ENCODE measurements at places on chromosomes 7 and 10.

DNA sequence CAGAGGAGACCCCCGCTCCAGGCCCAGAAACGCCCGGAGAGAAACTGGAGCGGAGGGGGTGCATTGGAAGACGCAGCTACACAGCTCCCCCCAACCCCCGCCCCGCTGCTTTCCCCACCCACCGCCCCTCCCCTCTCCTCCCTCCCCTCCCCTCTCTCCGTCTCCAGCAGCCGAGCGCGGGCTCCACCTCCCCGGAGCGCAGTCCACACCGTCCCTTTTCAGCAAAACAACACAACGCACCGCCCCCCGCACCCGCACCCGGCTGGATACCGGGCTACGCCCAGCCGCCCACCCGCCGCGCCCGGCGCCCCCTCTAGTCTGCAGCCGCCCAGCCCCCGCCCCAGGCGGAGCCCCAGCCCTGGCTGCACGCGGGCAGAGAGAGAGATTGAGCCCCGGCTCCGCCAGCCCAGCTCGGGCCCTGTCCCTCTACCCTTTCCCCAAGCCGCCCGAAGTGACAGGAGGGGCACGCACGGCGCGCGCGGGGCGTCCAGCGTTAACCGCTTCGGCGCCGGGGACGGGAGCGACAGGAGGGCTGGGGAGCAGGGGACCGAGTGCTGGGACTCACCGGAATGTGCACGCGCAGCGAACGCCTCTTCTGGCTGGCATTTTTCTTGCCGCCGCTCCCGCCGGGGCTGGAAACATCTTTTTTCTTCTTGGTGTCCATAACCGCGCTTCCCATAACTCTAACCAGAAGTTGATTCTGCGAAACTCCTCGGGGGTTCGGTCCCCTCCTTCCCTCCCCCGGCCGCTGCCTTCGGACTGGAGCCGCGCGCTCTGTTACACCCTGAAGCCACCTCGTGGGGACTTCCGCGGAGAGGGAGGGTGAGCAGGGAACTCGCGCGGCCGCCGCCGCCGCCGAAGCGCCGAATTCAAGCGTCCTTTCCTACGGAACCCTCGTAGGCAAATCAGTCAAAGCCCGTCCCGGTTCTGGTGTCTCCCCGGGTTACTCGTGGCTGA, 695 bp downstream of the PRKAG2 start:
- no peak for DNase-seq

DNA sequence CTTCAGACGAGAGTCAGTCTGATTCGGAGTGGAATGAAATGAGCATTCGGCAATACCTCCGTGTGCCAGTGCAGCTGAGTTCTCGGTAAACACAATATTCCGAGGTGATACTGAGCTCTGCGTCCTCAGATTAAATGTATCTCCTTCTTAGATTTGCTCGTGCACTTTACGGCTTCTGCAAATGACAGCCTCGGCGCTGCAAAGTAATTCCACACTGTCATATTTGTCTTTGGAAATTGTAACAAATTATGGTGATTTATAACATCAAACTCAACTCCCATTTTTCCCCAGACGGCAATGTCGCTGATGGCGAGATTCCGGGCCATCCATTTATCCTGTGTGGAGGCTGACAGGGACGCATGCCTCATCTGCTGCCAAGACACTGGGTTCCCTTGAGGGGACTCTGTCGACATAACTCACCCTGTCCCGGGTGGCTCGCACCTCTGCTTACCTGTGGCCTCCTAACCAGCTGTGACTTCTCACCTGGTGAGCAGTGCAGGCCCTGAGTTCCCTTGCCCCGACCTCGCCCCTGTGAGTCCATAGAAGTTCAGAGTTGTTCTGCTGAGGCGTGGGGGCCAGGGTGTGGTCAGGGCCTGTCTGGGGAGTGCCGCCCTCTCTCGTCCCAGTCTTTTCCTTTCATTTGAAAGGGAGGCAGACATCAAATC, 201.9 kb downstream of the ADARB2 start:
- no peak for DNase-seq

DNA sequence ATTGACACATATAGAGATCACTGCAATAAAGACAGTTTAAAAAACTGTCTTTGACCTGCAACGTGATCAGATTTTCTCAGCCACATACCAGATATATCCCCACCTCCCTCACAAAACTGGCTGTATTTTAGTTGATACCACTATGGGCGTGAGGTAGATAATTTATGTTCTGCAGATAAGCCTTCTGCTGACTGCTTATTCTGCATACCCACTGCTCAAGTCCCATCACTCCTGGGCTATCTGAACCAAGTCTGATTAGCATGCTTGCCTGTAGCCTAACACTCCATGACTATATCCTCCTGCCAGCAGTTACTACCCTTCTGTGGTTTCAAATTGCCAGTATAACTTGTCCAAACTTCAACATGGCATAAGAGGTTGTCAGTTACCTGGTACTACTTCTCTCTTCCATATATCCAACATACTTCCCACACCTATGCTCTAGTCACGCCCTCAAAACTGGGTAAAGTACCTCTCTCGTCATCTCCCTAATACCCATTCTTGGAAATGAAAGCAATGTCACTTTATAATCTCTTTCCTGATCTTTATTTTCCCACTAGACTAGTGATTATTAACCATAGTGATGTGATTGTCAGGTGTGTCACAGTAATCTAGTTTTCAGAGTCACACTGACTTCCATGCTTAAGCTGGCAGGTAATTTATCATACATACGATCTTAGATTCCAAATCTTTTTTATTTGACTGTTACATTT, 70.7 kb downstream of the MALSU1 start:
- DNase-seq: no peak

DNA sequence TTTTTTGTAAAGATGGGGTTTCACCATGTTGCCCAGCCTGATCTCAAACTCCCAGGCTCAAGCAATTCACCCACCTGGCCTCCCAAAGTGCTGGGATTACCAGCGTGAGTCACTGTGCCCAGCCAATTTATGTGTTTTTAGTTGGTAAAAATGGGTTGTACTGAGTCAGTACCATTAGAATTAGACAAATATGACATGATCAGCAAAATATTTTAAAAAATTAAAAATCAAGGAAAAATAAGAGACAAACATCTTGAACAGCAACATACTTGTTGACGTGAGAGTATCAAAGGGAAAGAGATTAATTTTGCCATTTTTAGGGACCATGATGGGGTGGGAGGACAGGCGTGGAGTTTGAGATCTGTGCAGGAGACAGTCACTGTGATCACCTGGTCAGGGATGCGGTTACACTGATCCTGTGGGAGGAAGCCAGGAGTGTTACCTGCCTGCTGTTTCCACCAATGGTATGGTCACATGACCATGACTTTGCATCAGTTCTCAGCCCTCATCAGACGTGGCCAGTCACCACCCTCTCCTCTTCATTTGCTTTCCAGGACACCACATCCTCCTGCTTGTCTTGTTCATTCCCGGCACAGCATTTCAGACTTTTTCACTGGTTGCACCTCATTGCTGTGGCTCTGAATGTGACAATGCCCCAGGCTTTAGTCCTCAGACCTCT, 29.2 kb upstream of the ENO4 start:
- no peak for DNase-seq

DNA sequence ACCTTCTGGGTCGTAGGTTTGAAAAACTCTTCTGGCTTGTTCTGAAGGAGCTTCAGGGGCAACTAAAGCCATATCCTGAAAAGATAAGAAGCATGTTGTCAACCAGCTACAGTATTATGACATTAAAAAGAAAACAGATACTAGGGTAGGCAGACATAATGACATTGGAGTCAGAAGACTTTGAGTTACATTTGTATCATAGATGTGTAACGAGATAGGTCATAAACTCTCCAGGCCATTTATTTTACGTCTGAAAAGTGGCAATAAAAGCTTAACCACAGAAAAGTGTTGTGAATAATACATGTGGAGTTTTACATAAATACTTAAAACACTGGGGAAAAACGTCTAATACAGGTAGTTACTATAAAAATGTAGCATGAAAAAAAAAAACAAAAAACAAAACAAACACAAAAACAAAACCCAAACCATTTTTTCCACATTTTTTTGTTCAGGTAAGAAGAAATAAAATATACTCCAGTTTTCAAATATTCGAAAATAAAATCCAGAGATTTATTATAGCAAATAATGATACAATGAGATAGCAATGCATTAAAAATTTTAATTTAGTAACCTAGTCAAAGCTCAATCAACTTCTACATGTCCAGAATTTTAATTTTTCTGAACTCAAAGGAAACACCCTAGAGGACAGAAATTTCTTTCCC, 64.1 kb downstream of the MINDY3 start:
- no peak for DNase-seq

- no peak for DNase-seq
Observed at GRCh38 chr10:63585041-63585440, 63.8 kb downstream of the REEP3 start.

GRCh38 chr10:84329196-84329611, 815 bp downstream of the CCSER2 start:
- no peak for DNase-seq

GRCh38 chr10:124296813-124297788, 121.6 kb downstream of the OAT start:
- DNase-seq: no peak

GRCh38 chr10:19658131-19658530, 158.1 kb upstream of the PLXDC2 start:
- no peak for DNase-seq

GRCh38 chr10:24455447-24455846, 246.5 kb downstream of the KIAA1217 start:
- no peak for DNase-seq

GRCh38 chr7:711093-711921, 15.2 kb upstream of the DNAAF5 start:
- no peak for DNase-seq

- DNase-seq: peak; percentile 33
Observed at GRCh38 chr10:81963606-81964005, 88.6 kb downstream of the NRG3 start.

- DNase-seq: no peak
Observed at GRCh38 chr10:78346721-78347120, 313.1 kb downstream of the RPS24 start.

- no peak for DNase-seq
Observed at GRCh38 chr10:79995979-79996634, 47.2 kb upstream of the SFTPD start.

DNA sequence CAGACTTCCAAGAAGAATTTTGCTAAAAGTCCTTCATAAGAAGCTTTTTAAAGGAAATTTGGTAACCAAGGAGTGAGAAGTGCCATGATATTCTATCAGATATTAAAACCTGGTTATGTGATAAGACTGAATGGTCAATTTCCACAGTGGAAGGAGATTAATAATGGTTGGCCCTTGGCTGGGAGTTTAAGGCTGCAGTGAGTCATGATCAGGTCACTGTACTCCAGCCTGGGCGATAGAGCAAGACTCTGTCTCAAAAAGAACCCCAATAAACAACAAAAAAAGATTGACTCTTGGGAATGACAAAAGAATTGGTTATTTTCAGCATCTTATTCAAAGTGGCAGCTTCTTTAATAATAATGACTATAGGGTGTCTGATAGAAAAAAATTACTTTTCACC, 37.2 kb downstream of the EXOC4 start:
- DNase-seq: no peak

- DNase-seq: no peak
Observed at GRCh38 chr7:89123871-89124270, 328.3 kb upstream of the TEX47 start.

DNA sequence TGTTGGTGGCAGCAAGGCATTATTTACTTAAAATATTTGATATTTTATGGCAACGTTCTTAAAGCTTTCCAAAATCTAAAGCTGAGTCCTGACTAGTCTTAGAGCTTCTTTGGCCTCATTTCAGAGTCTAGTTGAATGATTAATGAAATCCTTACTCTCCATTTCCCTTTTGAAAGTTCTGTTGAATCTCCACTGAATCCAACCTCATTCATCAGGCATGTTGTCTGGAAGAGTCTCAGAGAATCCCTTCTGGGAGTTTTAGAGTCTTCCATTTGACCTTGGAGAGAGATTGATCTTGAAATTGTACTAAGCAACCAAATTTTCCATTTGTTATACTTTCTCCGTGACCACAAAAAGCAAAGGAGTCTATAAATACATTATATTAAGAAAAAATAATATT, 198.5 kb upstream of the TMEM196 start:
- no peak for DNase-seq

GRCh38 chr10:123327450-123327849, 173.2 kb downstream of the BUB3 start:
- DNase-seq: no peak

GRCh38 chr7:87635921-87636320, 7.7 kb downstream of the RUNDC3B start:
- no peak for DNase-seq

GRCh38 chr7:151010307-151011096, 13.8 kb downstream of the ATG9B start:
- no peak for DNase-seq

GRCh38 chr7:22610951-22611757, 111.2 kb upstream of the STEAP1B start:
- no peak for DNase-seq

DNA sequence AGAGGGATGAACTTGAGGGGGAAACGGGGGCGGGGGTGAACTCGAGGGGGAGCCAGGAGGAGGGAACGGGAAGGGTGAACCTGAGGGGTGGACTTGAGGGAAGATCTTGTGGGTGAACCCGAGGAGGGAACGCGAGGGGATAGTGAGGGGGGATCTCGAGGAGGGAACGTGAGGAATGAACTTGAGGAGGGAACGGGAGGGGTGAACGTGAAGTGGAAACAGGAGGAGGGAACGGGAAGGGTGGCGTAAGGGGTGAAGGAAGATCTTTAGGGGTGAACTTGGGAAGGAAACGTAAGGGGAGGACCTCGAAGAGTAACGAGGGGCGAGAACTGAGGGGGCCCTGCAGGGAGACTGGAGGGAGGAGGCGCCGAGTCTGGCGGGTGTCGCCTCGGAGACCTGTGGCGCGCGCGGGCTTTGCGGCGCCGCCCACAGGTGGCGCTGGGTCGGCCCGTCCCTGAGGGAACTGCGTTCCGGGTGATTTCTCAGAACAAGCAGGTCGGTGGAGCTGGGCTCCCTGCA, 651 bp downstream of the MYO3A start:
- DNase-seq: no peak

DNA sequence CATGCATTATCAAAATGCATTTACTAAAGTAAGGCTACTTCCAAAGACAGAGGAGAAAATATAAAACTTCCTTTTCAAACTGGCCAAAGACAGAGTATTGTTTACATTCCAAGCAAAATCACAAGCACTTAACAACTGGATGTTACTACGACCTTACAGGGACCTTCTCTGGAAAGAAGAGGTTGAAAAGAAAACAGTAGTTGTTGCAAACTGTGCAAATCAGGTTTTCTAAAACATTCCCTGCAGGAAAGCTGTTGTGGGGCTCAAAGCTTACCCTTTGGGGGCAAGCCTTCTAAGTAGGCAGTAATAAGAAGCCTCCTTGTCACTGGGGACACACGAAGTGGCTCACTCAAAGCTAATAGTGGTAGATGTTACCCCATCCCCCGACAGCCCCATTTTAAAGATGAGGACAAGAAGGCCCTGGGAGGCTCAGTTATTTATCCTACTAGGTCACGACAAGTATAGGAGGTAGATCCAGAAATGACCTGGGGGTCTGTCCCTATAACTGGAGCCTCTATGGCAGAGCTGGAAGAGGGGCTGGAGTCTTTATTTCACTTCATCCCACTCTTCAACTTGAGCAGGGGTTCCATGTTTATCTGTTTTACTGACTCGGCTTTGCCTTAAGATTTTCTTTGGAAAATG, 46.6 kb downstream of the ATXN7L1 start:
- DNase-seq: no peak

GRCh38 chr10:69068549-69068948, 19.4 kb upstream of the SRGN start:
- no peak for DNase-seq

GRCh38 chr10:70576803-70577517, 25.6 kb downstream of the PRF1 start:
- DNase-seq: no peak

GRCh38 chr7:41942468-41943093, 239.7 kb upstream of the INHBA start:
- no peak for DNase-seq
